Stimulated activated CD4-positive, alpha-beta T cell treated with anti-CD3 and anti-CD28 coated beads, Interleukin-12 subunit alpha, Interleukin-12 subunit beta, amount 100 ng/mL, for 4 hours (primary cell): ENCODE measurements at places on chromosomes 1 and 21.
A peak's percentile ranks its signal among the peaks of the same experiment; 100 is the strongest.

DNA sequence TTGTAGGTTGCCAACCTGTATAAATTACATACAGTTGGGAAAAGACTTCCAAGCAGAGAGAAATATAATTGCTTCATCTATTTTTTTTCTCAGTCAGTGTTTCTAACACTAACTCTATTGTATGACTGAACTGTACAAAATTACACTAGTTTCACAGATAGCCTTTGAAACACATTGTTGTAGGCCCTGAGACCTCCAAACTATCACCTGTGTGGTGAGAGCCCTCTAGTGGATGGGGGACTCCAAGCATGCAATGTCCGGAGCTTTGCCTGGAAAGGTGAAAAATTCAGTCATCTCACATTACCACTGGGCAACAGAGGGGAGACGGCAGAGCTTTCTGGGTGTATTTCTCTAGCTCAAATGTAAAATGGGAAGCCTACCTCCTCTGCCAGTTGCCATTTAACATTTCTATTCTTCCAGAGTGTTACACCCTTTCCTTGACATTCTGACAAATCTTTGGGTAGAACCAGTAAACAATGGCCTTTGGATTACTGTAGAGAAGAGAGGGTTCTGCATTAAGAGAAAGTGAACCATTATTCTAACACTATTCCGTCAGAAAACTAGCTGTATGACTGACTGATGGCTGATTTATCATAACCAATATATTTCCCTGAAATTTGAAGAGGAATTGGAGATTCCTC is 212.2 kb downstream of the LYPLAL1 start:
- DNase-seq, result peak; percentile 3

DNA sequence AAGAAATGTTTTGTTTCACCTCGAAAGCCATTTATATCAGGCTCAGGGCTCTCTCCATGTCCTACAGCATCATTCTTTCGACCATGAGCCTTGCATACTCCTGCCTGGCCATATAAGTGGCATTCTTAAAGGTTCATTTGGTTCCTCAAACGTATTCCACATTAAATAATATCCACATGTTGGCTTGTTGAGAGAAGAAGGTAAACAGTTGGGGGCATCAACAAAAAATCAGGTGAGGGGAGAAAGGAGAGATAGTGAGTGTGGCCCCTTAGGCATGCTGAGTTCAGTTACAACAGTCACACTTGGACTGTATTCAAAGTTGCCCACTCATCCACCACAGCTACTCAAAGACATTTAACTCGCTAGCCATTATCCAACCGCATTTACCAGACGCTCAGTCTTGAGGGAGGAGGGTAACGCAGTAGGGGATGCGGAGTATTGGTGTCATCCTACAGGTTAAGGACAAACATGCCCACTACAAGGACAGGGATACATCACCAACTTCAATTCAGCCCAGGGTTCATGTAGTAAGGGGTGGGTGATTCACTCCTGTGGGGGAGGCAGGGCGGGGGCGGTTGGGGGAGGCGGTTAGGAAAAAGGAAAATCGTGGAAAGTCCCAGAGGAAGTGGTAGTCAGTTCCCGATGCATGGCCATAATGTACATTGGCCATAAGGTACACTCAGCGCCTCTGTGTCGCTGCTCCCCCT is 1.4 kb downstream of the ZNF697 start:
- no peak for DNase-seq

DNA sequence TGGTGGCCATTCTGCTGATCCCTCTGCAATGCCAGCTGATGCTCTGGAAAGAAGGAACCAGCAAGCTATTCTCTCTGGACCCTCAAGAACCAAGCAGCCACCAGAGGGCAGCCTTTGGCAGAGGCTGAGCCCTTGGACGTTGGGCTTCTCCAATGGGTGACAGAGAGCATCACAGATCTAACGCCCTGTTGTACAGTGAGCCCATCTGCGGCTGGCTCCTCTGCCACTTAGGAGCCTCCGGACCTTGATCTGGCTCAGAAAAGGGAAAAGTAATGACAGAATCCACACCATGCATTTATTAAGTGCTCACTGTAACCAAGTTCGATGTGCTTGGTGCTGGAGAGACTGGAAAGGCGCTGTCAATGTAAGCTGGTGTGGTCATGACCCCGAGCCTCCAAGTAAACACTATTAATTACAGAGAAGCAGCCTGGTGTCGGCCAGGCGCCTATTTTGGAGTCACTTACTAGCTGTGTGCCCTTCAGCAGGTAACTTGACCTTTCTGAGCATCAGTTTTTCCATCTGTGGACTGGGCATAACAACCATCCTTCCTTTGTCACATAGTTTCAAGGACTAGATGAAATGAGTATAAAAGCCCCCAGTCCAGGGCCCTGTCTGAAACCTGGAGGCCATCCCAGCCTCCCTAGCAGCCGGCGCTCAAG is 34.9 kb downstream of the ECE1 start:
- peak; percentile 86 for DNase-seq

DNA sequence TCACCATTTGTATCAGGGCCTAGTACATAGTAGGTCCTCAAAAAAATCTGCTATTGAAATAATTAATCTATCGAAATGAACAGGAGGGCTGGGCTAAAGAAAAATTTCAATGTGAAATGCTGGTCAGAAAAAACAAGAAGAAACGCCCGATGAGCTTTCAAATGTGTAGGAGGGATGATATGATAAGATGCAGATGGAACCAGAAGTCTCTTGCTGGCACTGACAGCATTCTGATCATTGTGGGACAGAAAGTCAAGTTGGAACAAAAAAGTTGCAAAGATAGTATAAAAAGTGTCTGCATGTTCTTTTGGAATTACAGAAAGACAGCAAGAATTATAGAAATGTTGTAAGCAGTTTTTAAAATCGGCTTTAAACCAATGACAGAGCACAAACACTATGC is 11.1 kb downstream of the G0S2 start:
- no peak for DNase-seq

DNA sequence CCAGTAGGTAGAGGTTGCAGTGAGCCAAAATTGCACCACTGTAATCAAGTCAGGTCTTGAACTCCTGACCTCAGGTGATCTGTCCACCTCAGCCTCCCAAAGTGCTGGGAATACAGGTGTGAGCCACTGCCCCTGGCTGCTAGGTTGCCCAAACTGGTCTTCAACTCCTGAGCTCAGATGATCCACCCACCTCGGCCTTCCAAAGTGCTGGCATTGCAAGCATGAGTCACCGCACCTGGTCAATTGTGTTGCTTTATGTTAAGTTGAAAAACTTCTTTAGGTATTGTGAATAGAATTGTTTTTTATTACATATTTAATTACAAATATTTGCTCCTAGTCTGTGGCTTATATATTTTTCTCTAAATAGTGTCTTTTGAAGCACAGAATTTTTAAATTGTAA is 80.5 kb downstream of the PRKAB2 start:
- no peak for DNase-seq
